Ascending aorta (tissue), 2 donors: ENCODE measurements at places on chromosomes 7 and 10.

- no peak for DNase-seq
Measured at GRCh38 chr10:7667262-7668141, 736 bp upstream of the ITIH5 start.

- DNase-seq, result no peak
Measured at GRCh38 chr10:98745645-98746044, 298.9 kb upstream of the HPS1 start.

DNA sequence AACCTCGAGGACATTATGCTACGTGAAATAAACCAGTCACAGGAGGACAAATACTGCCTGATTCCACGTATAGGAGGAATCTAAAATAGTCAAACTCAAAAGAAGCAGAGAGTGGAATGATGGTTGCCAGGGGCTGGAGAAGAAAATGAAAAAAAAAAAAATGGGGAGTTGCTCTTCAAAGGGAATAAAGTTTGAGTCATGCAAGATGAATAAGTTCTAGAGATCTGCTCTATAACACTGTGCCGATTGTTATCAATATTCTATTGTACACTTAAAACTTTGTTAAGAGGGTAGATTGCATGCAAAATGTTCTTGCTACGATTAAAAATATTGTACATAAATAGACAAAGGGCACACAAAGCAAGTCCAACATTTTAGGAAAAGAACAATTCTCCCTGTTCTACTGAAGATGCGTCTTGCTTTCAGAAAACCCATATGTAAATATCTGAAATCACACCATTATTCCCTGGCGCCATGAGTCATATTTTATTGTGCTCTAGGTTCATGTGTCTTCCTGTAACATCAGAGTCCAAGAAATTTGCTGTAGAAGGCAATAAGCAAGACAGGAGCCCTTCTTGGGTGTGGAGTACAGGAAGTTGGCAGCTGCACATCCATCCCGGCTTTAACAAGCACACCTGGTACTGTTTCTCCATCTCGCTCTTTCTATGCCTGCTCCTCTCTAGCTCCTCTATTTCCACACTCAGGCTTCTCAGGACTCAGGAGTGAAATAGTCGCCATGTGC, 145.9 kb downstream of the GFRA1 start:
- DNase-seq, result no peak

GRCh38 chr7:55335151-55335550, 30.0 kb upstream of the LANCL2 start:
- DNase-seq, result no peak
